Suprapubic skin (tissue), 4 donors: ENCODE measurements at places on chromosomes 5 and 9.

- no peak for DNase-seq
Measured at GRCh38 chr9:31839273-31839672, 545.2 kb upstream of the ACO1 start.

GRCh38 chr9:137138058-137138721, 764 bp upstream of the GRIN1 start:
- no peak for DNase-seq

DNA sequence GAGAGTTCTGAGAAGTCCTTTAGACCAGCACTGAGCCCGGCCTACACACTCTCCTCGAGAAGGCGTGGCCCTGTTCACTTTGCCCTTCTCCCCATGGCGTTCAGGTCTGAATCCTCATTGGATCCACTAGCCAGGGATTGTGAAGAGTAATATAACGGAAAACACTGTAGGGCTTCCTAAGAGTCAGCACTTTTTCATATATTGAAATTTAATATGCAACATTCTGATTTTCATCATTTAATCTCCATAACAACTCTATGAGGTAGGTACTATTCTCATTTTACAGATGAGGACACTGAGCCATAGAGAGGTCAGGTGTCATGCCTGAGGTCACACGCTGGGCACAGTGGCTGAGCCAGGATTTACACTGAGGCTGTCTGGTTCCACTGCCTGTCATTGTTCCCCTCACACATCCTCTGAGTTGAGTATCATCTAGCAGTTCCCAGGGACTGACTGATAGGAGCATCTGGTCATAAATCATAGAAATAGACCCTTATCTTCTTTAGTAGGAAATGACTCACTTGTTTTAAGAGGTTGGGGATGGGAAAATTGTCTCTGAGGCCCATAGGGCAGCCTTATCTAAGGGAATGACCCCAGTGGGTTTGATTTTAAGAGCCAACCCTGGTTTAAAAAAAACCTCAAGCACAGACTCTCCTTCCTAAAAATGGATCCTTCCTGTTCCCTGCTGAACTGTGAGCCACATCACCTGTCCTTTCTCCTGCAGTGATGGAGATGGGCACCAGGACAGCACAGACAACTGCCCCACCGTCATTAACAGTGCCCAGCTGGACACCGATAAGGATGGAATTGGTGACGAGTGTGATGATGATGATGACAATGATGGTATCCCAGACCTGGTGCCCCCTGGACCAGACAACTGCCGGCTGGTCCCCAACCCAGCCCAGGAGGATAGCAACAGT, 41.2 kb downstream of the THBS4 start:
- no peak for DNase-seq

DNA sequence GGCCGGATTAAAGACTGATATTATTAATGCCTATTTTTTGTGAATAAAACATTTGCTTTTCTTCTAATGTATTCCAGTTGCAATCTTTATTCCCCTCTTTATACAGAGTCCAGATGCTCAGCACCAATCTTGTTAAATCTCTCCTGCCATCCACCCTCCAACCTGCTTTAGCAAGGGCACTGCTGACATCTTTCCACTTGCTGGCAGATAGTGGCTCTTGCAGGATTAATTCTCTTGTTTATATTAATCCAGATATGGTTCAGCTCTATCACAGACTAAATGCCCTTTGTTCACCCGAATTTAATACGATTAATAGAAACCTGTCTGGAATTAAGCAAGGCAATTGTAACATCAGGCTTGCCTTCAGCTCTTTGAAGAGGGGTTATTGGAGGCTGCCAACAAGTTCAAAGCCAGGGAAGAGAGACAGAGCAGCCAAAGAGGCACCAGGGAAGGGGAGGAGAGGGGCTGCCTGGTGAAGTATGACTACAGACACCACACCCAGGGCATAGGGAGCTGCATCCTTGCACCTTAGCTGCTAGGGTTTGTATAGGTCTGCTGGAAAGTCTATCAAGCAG, 236.2 kb downstream of the SAXO1 start:
- DNase-seq: no peak

- DNase-seq: no peak
Measured at GRCh38 chr9:124871156-124871561, 9.2 kb downstream of the ARPC5L start.

DNA sequence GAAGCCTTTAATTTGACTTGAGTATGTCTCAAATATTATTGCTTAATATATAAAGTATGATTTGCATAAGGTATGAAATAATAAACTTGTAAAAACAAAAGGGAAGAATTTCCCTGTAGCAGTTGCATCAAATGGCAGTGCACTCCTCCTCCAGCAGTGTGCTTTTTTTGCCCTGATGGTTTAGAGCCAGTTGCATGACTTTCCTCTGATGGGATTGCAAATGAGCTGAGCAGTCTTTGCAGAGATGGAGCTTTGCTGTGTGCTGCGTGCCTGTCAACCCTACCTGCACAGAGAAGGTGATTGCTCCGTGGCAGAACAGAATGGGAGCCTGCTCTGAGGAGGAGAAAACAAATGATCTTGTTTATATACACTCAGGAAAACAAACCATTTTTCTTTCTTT, 22.7 kb upstream of the CATSPER3 start:
- DNase-seq: no peak

DNA sequence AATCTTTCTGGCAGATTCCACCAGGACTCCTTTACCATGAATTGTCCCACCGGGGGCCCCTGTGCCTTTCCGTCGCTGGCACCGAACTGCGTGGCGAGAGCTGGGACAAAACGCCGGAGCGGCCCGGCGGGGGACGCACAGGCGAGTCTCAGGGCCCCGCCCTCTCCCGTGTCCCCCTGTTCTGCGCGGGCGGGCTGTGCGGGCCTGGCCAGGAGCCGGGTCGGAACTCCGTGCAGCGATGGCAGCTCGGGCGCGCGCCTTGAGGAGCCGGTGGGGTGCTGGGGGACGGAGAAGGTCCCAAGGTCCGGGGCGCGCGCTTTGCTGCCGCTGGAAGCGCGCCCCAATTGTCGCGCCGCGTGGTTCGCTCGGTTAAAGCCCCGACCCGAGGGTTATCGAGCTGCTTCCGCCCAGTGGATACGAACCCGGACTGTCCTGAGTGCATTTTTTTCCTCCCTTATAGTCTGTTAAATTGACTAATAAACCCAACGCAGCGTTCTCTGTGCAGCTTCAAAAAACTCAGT, 125.3 kb downstream of the TMEM174 start:
- DNase-seq: no peak

GRCh38 chr9:100104314-100104713, 5.3 kb downstream of the INVS start:
- no peak for DNase-seq

DNA sequence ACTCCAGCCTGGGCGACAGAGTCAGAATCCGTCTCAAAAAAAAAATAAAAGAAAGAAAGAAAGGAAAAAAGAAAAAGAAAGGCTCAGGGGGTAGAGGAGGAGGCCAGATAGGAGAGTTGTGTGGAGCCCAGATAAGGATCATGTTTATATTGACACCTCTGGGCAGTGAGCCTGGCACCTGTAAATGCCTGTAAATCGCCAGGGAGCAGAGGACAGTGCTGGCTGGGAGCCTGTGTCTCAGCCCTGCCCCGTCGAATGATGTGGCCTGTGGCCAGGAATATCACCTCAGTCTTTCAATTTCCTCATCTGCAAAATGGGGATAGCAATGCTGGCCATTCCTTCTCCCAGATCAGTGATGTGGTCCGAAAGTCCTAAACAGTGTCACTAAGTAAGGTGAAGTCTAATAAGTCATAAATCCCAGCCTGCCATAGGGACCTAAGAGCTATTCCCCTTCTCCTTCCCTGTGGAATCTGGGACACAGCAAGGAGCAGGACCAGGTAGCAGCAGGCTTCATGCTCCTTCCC, 10.3 kb upstream of the ABO start:
- DNase-seq: no peak
